Astrocyte of the spinal cord (primary cell): ENCODE measurements at places on chromosomes 4 and X.

DNA sequence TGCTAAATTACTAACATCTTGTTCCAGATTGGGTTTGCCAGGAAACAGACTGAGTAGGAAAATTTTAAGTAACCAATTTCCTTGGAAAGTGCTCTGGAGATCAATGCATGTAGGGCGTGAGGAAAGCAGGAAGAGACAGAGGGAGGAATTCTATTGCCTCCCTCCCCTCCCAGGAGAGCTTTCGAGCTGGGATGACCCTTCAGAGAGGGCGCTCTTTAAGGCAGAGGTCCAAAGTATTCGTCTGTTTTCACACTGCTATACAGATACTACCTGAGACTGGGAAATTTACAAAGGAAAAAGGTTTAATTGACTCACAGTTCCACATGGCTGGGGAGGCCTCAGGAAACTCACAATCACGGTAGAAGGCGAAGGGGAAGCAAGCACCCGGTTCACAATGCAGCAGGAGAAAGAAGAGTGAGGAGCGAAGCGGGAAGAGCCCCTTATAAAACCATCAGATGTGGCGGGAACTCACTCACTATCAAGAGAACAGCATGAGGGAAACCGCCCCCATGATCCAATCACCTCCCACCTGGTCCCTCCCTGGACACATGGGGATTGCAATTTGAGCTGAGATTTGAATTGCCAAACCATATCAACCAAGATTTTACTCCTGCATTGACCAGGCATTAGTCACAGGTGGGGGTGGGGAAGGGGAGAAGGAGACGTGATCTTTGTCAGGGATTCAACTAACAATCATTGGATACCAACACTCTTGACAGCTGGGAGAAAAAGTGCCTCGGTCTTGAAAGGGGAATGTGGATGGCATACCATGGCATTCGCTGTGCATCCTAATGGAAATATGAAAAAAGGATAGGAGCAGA is 63.8 kb downstream of the SLITRK2 start:
- DNase-seq: no peak

DNA sequence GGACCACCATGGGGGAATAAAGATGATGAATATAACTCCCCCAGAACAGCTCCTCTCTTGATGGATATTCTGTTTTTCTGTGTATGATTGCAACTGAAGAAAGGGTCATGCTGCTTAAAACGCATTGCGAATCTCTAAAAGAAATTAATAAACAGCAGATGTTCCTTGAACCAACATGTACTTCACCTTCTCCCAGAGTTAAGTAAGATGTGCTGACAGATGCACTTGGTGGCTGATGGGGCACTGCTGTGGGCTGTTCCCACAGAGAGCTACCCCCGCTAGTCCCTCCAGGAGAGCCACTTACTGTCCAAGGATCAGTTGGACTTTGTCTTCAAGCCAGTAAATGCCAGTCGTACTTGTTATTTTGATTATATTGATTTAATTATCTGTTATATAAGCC is 26.3 kb upstream of the C4orf54 start:
- no peak for DNase-seq

- no peak for DNase-seq
These were observed 158.5 kb downstream of the MID1IP1 start for GRCh38 chrX:38959736-38960135.

DNA sequence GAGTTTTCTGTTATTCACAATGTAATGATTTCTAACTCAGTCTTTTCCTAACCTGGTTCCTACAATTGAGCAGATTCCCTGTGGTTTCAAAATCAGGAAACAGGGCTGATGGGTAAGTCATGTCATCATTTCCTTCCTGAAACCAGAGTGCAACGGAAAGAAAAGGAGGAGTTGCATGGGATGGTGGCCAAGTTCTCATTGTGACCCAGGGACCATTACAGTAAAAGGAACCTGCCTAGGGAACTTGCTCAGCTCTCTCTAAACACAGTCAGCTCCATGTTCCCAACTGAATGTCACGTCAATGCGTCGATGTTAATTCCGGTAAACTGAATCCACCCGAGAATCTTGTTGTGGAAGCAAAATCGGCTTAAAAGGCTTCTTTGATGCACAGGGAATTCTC is 51.2 kb downstream of the LGI2 start:
- no peak for DNase-seq
